ENCODE measurements at places on chromosomes 3 and 15.

GRCh38 chr15:85011160-85011571, 29.5 kb downstream of the PDE8A start:
- DNase-seq: no peak

DNA sequence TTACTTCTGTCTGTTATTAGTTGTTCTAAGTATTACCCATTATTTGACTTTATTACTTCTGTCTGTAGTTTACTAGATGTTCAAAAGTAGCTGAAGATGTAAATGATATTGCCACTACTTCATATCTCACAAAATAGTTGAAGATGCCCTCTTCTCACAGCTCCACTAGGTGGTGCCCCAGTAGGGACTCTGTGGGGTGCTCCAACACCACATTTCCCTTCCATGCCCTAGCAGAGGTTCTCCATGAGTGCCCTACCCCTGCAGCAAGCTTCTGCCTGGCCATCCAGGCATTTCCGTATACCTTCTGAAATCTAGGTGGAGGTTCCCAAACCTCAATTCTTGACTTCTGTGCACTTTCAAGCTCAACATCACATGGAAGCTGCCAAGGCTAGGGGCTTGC, 80.8 kb downstream of the KCNH8 start:
- no peak for DNase-seq

DNA sequence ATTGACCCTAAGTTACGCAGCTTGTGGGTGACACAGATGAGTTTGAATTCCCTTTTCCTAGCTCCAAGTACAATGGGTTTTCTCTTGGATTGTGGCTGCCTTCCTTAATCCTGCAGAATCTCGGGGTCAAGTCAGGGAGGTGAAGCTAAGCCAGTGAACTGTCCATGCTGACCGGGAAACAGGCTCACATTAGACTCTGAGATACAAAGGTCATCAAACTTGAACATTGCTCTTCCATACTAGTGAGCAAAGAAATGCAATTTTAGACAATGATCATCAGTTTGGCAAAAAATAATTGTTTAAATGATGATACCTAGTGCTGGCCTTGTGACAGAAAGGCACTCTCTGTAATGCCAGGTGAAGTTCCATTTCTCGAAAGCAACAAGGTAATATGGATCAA, 31.6 kb downstream of the SLC6A1 start:
- DNase-seq: no peak

- no peak for DNase-seq
Observed at GRCh38 chr3:5348229-5348902, 160.9 kb downstream of the EDEM1 start.

DNA sequence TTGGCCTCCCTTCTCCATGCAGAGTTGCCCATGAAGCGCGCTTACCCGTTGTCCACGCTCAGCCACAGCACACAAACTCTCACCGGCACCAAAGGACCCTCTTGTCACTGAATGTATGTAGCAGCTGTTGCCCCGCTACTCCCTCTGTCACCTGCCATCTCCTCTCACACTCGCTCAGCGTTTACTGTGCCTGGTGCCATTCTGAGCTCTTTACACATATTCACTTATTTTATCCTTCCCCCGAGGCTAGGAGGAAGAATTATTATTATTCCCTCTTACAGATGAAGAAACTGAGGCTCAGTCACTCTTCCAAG, 41.7 kb upstream of the PRR23E start:
- DNase-seq: no peak

GRCh38 chr3:64642327-64643151, 45.3 kb downstream of the ADAMTS9 start:
- DNase-seq: no peak

DNA sequence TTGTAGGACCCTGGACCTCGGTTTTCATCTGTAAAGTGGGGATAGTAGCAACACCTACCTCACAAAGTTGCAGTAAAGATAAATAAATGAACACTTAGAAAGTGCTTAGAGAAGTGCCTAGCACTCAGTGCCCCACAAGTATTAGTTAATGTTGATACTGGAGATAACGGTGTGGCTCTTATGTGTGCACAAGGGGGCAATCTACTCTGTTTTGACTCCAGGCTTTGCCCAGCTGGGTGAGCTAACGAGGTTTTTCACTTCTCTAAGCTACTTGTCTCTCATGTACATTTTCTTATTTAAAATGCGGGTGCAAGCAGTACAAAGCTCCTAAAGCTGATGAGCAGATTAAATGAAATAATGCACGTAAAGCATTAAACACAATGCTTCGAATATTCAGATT, 193.5 kb upstream of the ICE2 start:
- DNase-seq: no peak

- peak; percentile 62 for DNase-seq
Observed at GRCh38 chr3:49158103-49158709, 7.9 kb downstream of the CCDC71 start.

DNA sequence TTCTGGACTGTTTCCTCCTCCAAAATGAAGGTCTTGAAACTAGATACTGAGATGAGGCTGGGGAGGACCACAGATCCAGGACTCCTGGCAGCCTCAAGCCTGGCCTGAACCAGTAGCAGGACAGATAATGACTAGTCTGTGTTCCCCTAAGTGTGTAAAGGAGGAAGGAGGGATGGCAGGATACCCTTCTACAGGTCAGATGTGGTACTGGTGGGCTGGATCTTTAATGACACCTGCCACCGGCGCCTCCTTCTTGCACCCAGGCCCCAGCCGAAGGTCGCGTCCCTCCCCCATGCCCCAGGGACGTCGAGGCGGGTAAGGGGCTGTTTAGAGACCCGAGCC, 556 bp downstream of the USP19 start:
- DNase-seq: no peak

GRCh38 chr3:127790882-127791183, 31.5 kb downstream of the MGLL start:
- no peak for DNase-seq

- DNase-seq: no peak
Observed at GRCh38 chr15:74316141-74316540, 51.3 kb downstream of the CYP11A1 start.

DNA sequence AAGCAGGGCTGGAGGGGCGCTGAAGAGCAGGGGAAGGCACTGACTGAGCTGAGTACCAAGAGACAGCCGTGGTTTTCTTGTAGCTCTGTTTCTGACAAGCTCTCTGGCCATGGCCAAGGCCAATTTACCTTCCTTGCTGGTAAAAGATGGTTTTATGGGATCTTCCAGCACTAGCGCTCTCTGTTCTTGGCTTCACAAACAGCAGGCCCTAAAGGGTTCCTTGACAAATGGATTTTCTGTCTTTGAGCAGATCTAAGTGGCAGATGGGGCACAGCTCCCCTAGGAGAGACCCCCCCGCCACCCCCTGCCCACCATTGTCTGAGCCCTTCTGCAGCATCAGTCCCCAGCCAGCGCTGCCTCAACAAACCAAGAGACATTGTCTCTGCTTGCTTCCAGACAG, 66.6 kb downstream of the GAP43 start:
- DNase-seq: no peak

- DNase-seq: no peak
Observed at GRCh38 chr3:179541596-179541995, 21.1 kb upstream of the ACTL6A start.

GRCh38 chr3:13716540-13717221, 163.2 kb downstream of the WNT7A start:
- DNase-seq: no peak

GRCh38 chr15:35663956-35664355, 118.0 kb upstream of the DPH6 start:
- no peak for DNase-seq

- DNase-seq: no peak
Observed at GRCh38 chr15:42820811-42821210, 83.9 kb upstream of the CDAN1 start.

DNA sequence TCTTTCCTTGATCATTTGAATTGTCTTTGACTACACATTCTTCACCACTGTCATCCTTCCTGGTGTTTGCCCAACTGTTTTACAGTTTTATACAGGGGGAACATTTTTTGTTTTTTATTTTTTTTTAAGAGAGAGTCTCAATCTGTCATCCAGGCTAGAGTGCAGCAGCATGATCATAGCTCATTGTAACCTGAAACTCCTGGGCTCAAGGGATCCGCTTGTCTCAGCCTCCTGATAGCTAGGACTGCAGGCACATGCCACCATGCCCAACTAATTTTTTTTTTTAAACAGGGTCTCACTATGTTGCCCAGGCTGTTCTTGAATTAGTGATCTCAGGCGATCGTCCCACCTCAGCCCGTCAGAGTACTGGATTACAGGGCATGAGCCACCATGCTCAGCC, 222.6 kb downstream of the BBX start:
- DNase-seq: no peak

- DNase-seq: no peak
Observed at GRCh38 chr3:190048932-190049441, 71.7 kb downstream of the P3H2 start.

DNA sequence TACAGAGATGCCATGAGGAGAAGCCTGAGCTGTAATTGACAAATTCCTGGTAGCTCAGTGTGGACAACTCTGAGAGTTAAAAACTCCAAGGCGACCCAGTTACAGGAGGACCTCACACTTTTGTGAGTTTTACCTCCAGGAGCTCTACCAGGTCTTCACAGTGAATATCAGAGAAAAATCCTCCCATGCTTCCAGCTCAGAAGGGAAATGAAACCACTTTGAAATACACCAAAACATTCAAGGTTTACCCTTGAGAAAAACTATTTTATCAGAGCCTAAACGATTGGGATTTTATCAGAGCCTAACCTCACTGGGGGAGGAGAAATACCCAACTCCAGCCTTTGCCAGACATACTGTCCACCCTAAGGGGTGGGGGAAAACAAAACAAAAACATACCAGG, 52.4 kb downstream of the MCCC1 start:
- no peak for DNase-seq

- DNase-seq: no peak
Observed at GRCh38 chr3:49132073-49132436, 795 bp downstream of the LAMB2 start.

GRCh38 chr3:124362455-124362854, 367.8 kb upstream of the UMPS start:
- no peak for DNase-seq

DNA sequence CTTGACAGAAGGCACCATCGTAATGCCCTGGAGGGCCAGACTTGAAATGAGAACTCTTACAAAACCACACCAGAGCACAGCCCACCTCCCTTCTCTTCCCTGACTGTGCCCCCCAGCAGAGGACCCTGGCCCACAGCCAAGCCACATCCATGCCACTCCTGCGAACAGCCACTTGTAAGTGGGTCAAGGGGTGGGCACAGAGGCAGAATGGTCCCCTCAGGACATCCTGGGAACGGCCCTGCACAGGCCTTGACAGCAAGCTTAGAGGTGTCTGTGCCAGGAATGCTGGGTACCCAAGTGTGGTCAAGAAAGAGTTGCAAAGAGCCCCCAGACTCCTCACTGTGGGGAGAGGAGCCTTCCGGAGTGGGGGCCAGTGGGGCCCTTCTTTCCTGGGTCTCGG, 33.3 kb downstream of the HCN4 start:
- no peak for DNase-seq

DNA sequence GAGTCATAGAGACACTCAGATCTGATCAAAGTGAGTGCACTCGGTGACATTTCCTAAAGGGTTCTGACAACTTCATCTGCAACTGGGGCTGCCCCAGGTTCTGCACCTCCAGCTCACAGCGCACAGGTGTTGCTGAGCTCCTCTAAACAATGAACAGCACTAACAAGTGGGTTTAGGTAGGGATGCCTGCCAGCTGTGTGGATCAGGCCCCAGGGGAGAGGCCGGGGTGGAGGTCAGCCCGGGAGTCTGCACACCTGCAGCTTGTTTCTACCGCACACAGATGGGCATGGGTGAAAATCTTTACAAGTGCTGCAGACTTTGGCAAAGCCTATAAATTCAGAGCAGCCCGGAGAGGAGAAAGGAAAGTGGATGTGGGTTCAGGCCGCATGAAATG, 355 bp downstream of the FBXW12 start:
- DNase-seq: peak; percentile 42

GRCh38 chr3:189806171-189806951, 175.2 kb downstream of the TP63 start:
- DNase-seq: no peak

DNA sequence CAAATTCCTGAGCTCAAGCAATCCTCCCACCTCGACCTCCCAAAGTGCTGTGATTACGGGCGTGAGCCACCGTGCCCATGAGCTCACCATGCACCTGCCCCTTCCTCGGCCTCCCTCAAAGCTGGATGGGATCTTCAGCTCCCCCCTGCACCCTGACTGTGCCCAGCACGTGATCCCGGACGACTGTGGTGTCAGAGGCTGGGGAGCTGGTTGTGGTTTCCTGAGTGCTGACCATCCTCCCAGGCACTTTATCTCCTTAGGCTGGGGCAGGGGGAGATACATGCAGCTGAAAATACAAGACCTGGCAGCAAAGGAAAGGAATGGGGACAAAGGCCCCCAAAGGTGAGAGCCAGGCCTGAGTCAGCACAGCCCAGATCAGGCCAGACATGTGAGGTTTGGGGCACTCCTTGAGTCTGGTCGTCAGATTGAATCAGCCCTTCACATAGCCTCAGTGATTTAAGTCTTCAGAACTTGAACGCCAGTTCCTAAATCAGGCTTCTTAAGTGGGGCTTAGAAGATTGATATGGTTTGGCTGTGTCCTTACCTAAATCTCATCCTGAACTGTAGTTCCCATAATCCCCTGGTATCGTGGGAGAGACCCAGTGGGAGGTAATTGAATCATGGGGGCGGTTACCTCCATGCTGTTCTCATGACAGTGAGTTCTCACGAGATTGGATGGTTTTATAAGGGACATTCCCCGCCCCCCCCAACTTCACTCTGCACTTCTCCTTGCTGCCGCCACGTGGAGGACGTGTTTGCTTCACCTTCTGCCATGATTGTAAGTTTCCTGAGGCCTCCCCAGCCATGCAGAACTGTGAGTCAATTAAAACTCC, 35.8 kb downstream of the PRKCD start:
- no peak for DNase-seq

DNA sequence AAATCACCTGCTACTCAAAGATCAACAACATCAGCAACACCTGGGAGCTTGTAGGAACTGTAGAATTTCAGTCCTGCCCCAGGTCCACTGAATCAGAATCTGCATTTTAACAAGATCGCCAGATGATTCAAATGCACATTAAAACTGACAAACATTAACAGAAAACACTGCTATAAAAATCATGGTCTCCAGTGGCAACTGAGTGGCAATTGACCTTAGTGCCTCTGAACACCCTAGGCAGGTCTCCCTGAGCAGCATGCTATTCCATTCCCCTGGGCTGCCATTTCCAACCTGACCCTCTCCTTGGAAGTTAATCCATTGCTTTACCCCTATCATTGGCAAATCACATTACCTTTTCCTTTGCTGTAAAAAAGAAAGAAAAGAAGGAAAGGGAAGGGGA, 23.0 kb upstream of the TOP2B start:
- no peak for DNase-seq

DNA sequence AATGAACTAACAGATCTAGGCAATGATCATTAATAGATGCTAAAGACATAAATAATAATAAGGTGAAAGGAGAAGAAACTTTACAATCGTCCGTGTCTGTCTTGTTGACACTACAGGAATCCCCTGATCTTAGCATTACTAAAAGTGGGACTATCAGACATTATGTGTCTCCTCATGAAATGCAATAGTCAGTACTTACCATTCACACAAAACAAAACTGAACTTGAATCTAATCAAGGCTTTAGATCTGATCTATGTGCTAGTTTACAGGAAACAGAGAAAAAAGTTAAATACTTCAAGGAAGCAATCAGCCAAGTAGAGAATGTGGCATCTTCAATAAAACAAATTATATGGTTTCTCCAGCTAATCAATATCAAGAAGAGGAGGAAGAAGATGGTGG, 73.7 kb downstream of the PIK3CB start:
- no peak for DNase-seq

- DNase-seq: no peak
Observed at GRCh38 chr15:77355321-77355720, 64.6 kb downstream of the PEAK1 start.
